ENCODE measurements at places on chromosomes 2 and 18. TPM values are rescaled to one million over a fixed set of nuclear protein-coding genes. Genes with fewer than 3 reads are reported as not detected.

- no peak for DNase-seq
Observed at GRCh38 chr2:112615051-112615450, 30.6 kb downstream of the CHCHD5 start.

The DES gene
- polyA plus RNA-seq: 4.0 TPM

GRCh38 chr2:232979871-232980461 lies 33.1 kb downstream of the NGEF start:
- DNase-seq: peak; percentile 77

DNA sequence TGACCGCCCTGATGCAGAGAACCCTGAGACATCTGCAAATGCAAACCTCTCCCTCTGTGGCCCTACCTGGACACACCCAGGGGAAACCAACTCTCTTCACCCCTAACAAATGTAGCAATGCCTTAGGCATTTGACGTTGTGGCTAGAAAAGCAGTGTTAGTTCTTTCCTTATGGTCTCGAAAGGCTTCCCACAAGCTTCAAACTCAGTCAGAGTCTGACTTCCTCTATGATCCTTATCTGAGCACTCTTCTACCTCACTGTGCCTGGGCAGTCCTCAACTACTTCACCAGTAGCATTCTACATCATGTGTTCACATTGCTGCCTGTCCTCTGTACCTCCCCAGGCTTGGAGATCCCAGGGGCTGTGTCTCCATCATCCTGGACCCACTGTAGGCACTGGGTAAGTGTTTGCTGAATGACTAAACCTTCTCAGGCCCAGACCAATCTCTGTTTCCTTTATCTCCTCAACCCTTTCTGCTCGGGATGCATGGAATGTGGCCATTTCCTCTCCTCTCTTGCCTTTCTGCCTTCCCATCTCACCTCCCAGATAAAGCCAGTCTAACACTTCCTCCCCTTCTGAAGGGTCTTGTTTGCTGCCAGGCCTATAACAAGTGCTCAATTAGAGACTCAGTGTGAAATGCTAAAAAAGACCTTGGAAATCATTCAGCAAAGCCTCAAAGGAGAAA lies 91.7 kb upstream of the ACAA2 start:
- no peak for DNase-seq

The SERPINB3 gene
- not detected for polyA plus RNA-seq

The ST8SIA5 gene
- 0.03 TPM for polyA plus RNA-seq

DNA sequence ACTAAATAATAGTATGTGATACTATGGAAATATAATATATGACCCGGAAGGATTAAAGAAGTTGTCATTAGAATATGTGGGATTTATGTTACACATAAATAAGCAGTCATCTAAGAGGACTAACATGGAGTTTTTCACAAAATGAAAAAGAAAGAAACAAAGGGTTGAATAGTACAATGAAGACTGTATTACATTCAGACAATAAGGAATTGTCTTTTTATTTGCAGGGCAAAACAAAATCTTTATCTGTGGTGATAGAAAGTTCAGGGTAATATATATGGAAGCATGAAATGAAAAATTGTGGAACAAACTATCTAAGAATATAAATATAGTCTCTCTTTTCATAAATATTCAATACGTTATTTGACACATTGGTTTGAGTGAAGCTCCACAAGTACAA lies 5.8 kb downstream of the ERMN start:
- DNase-seq: no peak

DNA sequence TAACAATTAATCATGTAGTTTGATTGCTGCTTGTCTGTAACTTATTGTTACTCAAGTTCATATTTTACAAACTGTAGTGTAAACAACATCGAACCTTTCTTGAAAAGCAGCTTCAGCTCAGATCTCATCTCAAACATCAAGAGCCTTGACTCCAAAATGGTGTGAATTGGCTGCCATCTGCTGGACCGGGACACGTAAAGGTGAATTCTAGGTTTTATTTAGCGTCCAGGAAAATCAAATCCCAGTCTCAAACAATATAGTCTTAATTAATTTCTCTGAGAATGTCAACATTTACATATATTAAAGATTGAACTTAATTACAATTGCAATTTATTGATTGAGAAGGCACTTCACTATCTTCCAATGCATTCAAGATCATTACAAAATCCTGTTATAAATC lies 453.0 kb downstream of the GALR1 start:
- peak; percentile 2 for DNase-seq

DNA sequence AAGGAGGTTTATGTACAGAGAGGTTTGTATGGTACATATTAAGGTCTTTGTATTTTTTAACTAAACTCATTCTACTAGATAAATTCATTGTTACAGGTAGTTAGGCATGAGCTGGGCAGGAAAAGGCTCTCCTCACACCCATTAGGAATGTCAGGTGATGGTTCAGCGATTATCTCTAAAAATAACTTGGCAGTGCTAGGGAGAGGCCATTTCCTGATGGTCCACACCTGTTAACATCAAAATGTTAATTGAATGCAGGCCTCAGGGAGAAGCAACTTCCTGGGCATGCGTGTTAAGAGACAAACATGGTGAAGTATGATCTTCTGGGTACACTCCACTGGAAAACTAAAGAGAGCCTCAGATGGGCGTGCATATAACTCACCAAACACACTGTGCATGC lies 73.6 kb downstream of the ARL6IP6 start:
- no peak for DNase-seq

GRCh38 chr2:65413106-65413505 lies 19.3 kb downstream of the SPRED2 start:
- DNase-seq: no peak

DNA sequence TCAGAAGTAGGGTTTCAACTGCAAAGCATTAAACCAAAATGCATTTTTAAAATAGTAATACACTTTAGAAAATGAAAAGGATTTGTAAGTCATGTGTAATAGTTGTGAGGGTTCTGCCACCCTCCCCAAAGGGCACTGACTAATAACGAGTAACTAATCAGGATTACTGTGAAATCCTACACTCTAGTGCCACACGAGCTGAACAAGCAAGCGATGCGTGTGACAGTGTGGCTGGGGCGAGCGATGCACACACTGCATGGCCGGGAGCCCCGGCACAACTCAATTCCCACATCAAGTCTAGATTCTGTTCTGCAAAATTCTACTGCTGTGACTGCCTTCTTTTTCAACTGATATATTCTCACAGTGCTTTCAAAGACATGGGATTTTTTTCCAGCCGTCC lies 156.4 kb downstream of the SEPTIN10 start:
- DNase-seq: no peak

The TBC1D8 gene
- 1.5 TPM for polyA plus RNA-seq

The ALPP gene
- not detected for polyA plus RNA-seq

DNA sequence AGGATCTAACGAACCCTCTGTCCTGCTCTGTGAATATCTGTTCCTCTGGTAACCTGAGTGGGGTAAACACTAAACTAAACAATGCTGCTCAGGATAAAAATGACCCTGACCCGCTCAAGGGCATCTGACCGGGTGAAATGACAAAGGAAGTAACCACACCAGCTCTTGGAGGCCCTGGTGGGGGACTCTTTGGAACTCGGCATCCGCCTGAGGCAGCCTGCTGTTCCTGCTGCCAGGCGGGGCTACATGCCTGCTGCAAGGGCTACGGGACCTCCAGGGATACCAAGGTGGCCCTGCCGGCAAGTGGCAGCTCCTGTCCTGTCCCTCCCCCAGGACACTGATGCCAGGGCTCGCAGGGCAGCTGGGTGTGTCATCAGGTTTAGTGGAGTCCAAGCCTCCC lies 273.3 kb downstream of the HDAC4 start:
- DNase-seq: no peak

All from IMR-90 (cell line).